ENCODE measurements at places on chromosomes 2 and 18.

- DNase-seq = no peak
Measured at GRCh38 chr2:191617575-191617974, 60.4 kb upstream of the NABP1 start.

GRCh38 chr18:73891572-73892421, 255.8 kb downstream of the FBXO15 start:
- no peak for DNase-seq

GRCh38 chr18:13003466-13003896, 12.3 kb downstream of the CEP192 start:
- peak; percentile 82 for DNase-seq

GRCh38 chr2:134426721-134427120, 172.8 kb downstream of the MGAT5 start:
- no peak for DNase-seq

DNA sequence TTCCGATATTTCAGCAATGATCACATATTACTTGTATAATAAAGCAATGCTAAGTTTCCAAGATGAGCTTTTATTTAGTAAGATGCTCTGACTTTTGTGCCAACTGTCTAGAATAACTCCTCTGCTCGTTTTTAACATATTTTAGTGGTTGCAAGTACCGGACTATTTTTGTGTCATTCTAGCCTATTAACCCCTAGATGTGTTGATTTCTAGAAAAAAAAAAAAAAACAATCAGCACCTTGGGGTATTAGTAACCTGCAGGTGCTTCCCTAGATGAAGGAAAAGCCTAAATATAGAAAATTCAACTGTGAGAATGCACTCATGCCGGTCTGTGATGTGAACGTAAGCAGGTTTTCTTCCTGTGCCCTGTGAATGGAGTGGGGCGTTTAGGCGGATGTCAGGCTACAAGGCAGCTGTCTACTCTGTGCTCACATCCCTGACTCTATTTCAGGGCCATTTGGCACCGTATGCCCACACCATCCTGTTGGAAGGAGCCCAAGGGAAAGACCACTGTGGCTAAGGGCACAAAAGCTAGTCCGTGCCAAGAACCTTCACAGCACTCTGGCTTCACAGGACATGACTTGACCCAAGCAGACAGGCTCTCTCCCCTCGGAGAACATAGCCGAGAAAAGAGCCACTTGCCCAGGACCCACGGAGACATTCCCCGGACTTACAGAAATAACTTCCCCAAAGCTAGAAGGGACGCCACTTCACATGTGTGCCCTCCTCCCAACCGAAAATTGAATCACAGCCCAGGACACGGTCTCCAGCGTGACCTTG, 60.9 kb upstream of the AGAP1 start:
- DNase-seq = no peak

DNA sequence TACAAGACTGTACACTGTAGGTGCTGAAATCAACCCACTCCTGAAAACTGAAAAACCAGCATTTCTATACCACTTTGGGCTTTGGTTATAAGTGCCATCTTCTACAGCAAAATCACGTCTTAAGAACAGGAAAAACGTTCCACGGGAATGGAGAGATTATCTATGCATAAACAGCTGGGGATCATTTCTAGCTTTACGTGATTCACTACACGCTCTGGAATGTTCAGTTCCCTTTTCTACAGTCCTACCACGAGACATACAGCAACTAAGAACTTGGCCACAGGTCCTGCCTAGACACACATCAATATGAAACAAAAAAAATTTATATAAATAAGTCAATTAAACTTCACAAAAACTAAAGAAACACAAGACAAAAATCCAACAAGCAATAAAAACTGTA, 3.6 kb downstream of the CXCR4 start:
- DNase-seq = no peak

- no peak for DNase-seq
Measured at GRCh38 chr2:232318169-232318855, 60.2 kb upstream of the ALPP start.

DNA sequence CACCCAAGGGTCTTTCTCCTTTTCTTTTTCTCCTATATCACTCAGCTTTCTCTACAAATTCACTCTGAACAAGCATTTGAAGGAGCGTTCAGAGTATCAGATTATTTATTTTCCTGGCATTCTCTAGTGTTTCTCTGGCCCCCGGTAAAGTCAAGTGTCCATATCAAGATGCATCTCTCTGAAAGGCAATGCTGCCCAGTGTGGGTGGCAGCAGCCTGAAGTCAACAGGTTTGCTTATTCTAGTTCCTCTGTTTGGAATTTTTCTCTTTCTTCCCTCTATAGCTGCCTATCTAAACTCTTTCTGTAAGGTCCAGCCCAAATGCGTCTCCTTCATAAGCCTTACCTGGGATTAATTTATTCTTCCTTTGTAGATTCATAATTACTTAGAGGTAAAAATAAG, 526.2 kb upstream of the TNP1 start:
- DNase-seq = no peak

GRCh38 chr2:235390108-235390815, 103.6 kb upstream of the AGAP1 start:
- DNase-seq = no peak

Data from HFFc6 (cell line).